ENCODE measurements at places on chromosomes 13 and 19. TPM values are rescaled to one million over a fixed set of nuclear protein-coding genes. Genes with fewer than 3 reads are reported as not detected.
A peak's percentile ranks its signal among the peaks of the same experiment; 100 is the strongest.

GRCh38 chr19:16330368-16330801 is 5.8 kb downstream of the KLF2 start:
- DNase-seq = peak; percentile 65

- DNase-seq = no peak
These were observed 412 bp downstream of the ZNF528 start for GRCh38 chr19:52398081-52398441.

ERFL gene
- 0.18 TPM for total RNA-seq

NEK3 gene
- 12.0 TPM for total RNA-seq

- DNase-seq = no peak
These were observed 44.8 kb downstream of the PHF11 start for GRCh38 chr13:49540552-49540951.

KLK2 gene
- total RNA-seq = not detected

DNA sequence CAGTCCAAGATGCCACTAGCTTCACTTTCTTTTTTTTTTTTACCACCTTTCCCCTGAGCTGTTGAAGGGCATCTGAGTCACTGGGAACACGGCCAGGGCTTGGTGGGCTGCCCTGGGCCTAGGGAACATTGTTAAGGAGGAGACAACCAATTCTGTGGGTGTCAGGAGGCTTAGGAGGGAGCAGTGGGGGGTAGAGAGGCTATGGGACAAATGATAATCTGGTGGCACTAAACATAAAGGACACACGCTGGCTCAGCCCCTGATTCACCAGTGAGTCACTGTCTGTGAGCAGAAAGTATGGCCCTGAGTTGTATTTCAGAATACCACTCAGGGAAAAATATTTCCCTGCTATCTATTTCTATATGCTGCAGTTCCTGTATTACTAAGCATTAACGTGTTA is 207.8 kb downstream of the DCLK1 start:
- no peak for DNase-seq

KMT2B gene
- total RNA-seq = 68.8 TPM

NRTN gene
- 0.80 TPM for total RNA-seq

DNA sequence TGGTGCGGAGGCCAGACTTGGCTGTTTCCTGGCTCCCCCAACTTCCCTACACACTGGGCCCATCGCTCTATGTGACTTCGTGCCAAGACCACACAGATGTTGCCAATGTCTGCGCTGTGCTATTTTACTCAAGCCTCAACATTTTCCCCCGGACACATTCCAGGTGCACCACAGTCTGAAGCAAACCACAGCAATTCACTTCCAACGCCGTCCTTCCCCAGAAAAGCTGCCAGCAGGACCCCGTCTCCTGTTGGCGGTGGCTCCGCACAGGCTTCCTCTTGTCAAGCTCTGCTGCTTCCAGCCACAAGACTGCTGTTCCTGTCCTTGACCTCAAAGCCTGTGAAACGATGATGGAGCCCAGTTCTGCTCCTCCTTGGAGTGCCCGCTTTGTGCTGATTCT is 100.7 kb downstream of the CRYL1 start:
- no peak for DNase-seq
